Aorta (tissue), 5 donors: ENCODE measurements at places on chromosomes 7 and 10. TPM values are rescaled to one million over a fixed set of nuclear protein-coding genes. Genes with fewer than 3 reads are reported as not detected.

- no peak for DNase-seq
- no peaks in the 10 kb centered on the region for H3K36me3 ChIP-seq
- peaks cover 3% of the 10 kb centered on the region for H3K4me1 ChIP-seq
- no peak overlapping the region for H3K4me3 ChIP-seq
These were observed 223.1 kb upstream of the INHBA start for GRCh38 chr7:41925946-41926345.

DNA sequence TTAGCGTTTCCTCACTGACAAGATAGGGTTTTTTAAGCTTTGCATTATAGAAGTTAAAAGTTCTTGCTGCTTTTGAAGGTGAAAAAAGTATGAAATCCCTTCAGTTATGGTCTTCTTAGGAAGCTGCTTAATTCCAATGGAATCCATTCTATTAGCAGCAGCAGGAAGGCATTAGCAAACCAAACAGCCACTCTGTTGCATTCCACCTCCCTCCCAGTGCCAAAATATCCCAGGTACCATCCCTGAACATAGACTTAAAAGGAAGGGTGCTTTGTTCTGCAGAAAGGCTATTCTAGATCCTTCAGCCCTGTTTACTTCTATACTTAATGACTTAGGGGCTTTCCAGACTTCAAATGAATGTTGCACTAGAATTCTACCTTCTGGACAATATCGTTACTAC, 23.8 kb downstream of the ENO4 start:
- no peaks in the 10 kb centered on the region for H3K4me1 ChIP-seq
- no peaks in the 10 kb centered on the region for H3K27me3 ChIP-seq
- no peak overlapping the region for H3K27ac ChIP-seq
- no peaks in the 10 kb centered on the region for H3K36me3 ChIP-seq
- no peak for DNase-seq

GRCh38 chr7:157278791-157279724, 57.7 kb upstream of the DNAJB6 start:
- no peak overlapping the region for H3K27ac ChIP-seq
- H3K4me1 ChIP-seq: no peaks in the 10 kb centered on the region
- no peaks in the 10 kb centered on the region for H3K27me3 ChIP-seq
- H3K36me3 ChIP-seq: no peaks in the 10 kb centered on the region

- H3K4me3 ChIP-seq: no peak overlapping the region
- peaks cover 13% of the 10 kb centered on the region for H3K4me1 ChIP-seq
- no peaks in the 10 kb centered on the region for H3K27me3 ChIP-seq
- no peaks in the 10 kb centered on the region for H3K36me3 ChIP-seq
- DNase-seq: no peak
These were observed 580.2 kb downstream of the SUGCT start for GRCh38 chr7:40715053-40715430.

- DNase-seq: no peak
- no peaks in the 10 kb centered on the region for H3K4me1 ChIP-seq
- no peaks in the 10 kb centered on the region for H3K36me3 ChIP-seq
- no peak overlapping the region for H3K27ac ChIP-seq
- H3K27me3 ChIP-seq: no peaks in the 10 kb centered on the region
- H3K4me3 ChIP-seq: no peak overlapping the region
These were observed 371.8 kb downstream of the MDFIC start for GRCh38 chr7:115293628-115294240.

DNA sequence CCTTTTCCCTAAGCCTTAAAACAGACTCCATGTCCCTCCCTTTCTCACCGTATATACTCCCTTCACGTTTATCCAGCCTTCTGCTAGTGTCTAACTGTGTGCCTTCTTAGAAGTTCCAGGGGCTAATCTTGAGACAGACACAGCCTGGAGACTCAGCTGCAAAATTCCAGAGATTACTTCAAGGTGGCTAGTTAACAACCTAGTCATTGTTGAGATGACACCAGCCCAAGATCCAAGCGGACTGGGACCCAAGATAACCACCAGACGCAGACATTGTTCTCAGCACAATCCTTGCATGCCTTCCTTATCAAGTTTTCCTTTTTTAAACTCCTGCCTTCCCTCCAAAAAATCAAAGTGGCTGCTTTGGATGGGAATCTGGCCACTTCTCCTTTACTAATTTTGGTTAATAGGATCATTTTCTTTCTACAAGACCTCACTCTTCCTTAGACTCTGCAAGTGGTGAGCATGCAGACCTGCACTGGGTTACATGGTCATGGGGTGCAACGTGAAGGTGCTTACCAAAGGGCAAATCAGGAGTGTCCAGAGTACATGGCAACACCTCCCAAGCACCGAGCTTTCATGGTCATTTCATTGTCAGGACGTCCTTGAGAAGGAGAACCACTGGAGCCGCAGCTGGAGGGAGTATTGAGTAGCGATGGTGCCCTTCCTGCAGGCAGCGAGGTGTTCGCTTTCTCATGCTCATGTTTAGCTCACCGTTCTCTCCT, 69.7 kb downstream of the ANLN start:
- no peaks in the 10 kb centered on the region for H3K27me3 ChIP-seq
- H3K4me3 ChIP-seq: no peak overlapping the region

GRCh38 chr10:119222966-119223386, 15.6 kb downstream of the GRK5 start:
- H3K27me3 ChIP-seq: no peaks in the 10 kb centered on the region
- peaks cover 7% of the 10 kb centered on the region for H3K4me1 ChIP-seq
- H3K4me3 ChIP-seq: no peak overlapping the region

DNA sequence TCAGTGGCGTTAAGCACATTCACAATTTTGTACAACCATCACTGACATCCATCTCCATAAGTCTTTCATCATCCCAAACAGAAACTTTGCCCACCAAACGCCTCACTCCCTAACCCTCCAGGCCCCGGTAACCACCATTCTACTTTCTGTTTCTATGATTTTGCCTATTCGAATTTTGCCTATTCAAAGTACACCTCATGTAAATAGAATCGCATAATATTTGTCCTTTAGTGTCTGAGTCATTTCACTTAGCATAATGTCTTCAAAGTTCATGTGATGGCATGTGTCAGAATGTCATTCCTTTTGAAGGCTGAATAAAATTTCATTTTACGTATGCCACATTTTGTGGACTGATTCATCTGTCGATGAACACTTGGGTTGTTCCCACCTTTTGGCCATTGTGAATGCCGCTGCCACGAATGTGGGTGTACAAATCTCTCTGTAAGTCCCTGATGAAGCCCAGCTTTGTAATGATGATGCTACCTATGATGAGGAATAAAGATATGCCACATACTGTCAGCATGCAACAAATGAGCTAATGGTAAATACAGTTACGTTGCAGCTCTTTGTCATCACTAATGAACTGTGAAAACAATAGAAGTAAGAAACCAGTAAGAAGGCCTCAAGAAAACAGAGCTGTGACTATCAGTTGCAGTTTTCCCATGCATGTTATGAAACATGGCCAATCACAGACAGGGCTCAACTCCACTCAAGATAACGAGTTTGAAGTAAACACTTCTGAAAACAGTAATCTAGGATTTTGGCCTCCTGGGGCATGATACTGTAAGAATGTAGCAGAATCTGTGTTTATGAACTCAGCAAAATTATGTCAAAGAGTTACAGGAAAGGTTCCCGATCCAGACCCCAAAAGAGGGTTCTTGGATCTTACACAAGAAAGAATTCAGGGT, 120.0 kb downstream of the ADAM12 start:
- H3K4me1 ChIP-seq: no peaks in the 10 kb centered on the region
- no peak overlapping the region for H3K27ac ChIP-seq
- H3K4me3 ChIP-seq: no peak overlapping the region
- peaks cover 1% of the 10 kb centered on the region for H3K27me3 ChIP-seq

DNA sequence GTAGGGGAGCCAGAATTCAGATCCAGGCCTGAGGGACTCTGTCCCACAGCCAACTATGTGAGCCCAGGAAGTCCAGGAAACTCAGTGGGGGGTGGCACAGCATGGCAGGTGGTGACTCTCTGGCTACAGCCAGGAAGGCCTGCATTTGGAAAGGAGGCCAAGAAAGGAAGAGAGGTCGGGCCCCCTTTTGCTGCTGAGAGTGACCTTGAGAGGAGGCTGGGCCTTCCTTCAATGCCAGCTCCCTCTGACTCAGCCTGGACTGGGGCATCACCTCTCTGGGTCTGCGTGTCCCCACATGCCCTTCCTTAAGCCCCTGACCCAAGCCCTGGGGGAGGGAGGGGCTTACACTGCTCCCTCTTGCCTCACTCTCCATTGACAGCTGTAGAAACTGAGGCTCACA, 6.4 kb upstream of the MYL10 start:
- H3K27me3 ChIP-seq: no peaks in the 10 kb centered on the region
- H3K27ac ChIP-seq: no peak overlapping the region
- no peak for DNase-seq
- no peaks in the 10 kb centered on the region for H3K4me1 ChIP-seq

- no peaks in the 10 kb centered on the region for H3K4me1 ChIP-seq
- no peak overlapping the region for H3K4me3 ChIP-seq
- no peak overlapping the region for H3K27ac ChIP-seq
- H3K36me3 ChIP-seq: no peaks in the 10 kb centered on the region
- no peak for DNase-seq
These were observed 161.6 kb downstream of the CAMK1D start for GRCh38 chr10:12510984-12511383.

- peak; percentile 62 for DNase-seq
- no peak overlapping the region for H3K4me3 ChIP-seq
- no peaks in the 10 kb centered on the region for H3K36me3 ChIP-seq
- H3K27me3 ChIP-seq: no peaks in the 10 kb centered on the region
- no peak overlapping the region for H3K27ac ChIP-seq
- H3K4me1 ChIP-seq: peaks cover 5% of the 10 kb centered on the region
These were observed 4.0 kb upstream of the AFAP1L2 start for GRCh38 chr10:114408112-114408967.

GRCh38 chr7:20507157-20507556, 108.3 kb upstream of the ABCB5 start:
- H3K27me3 ChIP-seq: no peaks in the 10 kb centered on the region
- no peak for DNase-seq
- no peak overlapping the region for H3K4me3 ChIP-seq
- no peaks in the 10 kb centered on the region for H3K36me3 ChIP-seq

DNA sequence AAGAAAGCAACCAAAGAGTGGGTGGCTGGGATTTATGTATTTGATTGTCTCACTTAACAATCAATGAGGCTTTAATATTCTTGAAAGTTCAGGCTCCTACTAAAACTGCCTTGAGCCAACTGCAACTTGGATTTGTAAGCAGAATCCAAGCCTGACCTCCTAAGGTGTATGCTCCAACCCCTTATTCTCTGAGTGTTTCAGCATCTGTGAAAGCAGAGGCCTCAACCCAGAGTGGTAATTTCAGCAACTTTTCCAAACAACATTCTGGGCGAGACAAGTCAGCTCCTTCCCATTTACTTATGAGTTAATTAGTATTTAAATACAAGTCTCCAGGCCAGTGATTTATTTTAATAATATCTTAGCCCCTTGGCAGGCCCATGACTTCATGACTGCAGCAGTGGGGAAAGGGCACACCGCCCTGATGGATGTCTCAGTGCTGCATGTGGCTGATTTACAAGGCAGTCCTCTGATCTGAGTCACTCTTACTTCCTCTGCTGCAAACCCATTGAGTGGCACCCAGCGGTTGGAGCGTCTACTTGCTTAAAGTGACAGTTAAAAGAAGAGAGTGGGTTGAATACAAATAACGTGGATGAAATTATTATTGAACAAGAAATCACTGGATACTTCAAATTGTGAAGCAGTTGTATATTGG, 209.1 kb downstream of the TRIL start:
- peaks cover 11% of the 10 kb centered on the region for H3K4me1 ChIP-seq
- H3K27ac ChIP-seq: no peak overlapping the region
- H3K36me3 ChIP-seq: no peaks in the 10 kb centered on the region
- H3K27me3 ChIP-seq: no peaks in the 10 kb centered on the region

DNA sequence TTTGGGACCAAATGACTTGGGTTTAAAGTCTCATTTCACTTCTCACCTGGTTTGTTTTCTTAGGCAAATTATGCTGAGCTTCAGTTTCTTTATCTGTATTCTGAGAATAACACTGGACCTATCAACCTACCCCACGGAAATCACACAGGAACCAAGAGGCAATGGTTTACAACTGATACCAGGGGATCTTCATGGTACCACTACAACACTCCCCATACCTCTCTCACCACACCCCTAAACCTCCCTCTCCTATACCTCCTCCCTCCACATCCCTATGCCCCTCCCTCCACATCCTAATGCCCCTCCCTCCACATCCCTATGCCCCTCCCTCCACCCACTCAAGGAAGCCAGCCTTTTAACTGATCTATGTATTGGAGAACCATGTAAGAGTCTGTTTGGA, 9.9 kb downstream of the FAM204A start:
- no peak for DNase-seq
- H3K27ac ChIP-seq: no peak overlapping the region

DNA sequence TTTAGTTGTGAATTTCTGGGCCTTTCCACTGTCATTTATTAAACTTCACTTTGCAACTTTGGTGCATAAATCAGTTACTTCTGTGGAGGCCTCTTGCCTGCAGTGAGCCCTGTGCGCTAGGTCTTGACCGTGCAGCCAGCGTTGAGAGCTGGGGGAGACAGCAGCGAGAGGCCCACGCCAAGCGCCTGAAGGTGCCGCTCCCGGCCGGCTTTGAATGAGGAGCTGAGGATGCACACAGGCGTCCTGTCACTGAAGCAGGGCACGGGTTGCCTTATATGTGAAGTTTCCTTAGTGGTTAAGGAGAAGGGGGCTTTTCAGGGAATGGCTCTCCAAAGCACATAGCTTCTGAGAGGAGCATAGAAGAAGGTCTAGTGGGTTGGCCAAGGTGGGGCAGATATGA, 70.9 kb upstream of the CCNY start:
- no peaks in the 10 kb centered on the region for H3K4me1 ChIP-seq
- H3K36me3 ChIP-seq: no peaks in the 10 kb centered on the region
- H3K4me3 ChIP-seq: no peak overlapping the region
- no peak for DNase-seq
- no peaks in the 10 kb centered on the region for H3K27me3 ChIP-seq

DNA sequence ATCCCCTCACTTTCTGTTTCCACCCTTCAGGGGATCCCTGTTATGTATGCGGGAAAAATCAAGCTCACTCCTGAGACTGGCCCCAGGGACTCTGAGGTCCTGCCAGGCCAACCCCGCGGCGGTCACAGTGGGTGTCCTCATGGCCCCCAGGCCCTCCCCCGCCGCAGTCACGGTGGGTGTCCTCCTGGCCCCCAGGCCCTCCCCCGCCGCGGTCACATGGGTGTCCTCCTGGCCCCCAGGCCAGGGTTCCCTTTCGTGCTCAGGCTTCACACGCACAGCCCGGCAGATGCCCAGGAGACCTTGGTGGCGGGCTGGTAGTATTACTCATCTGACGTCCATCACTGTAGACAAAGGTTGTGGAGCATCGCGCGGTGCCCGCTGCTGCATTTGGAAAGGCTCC, 491.0 kb upstream of the FOXK1 start:
- H3K27me3 ChIP-seq: no peaks in the 10 kb centered on the region
- H3K4me3 ChIP-seq: no peak overlapping the region
- no peaks in the 10 kb centered on the region for H3K4me1 ChIP-seq
- DNase-seq: no peak
- no peak overlapping the region for H3K27ac ChIP-seq

The NCF1 gene
- total RNA-seq: 16.4 TPM

The ASZ1 gene
- not detected for total RNA-seq

The CTTNBP2 gene
- total RNA-seq: 15.9 TPM

The LAMB4 gene
- total RNA-seq: 0.24 TPM

The TBX20 gene
- total RNA-seq: not detected

The KIAA1217 gene
- total RNA-seq: 15.9 TPM

The FANK1 gene
- 1.3 TPM for total RNA-seq

The GATA3 gene
- total RNA-seq: 0.78 TPM

The LDB3 gene
- 67.9 TPM for total RNA-seq
